Umbilical cord (tissue), 2 donors: ENCODE measurements at places on chromosomes 5 and 9.

DNA sequence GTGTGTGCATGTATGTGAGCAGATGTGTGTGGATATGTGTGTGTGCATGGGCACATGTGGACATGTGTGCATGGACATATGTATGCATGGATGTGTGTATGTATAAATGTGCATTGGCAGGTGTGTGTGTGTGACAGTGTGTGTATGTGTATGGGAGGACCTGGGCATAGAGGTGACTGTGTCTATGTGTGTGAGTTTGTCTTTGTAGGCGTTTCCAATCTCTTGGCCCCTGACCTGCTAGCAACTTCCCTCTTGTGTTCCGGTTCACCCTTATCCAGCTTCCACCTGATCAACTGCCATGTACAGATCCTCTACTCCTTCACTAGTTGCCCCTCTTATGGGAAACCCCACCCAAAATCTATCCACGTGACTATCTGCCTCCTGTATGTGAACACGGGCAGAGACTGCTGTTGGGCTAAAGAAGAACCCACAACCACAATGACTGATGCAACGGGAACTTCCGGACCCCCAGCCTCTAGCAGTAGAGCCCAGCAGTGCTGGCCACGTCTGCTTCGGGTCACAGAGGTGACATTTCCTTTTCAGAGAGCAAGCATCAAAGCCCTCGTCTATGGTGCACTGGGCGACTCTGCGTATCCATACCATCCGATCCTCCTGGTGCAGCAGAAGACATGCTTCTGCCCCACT lies 24.9 kb upstream of the GADD45G start:
- DNase-seq: no peak

DNA sequence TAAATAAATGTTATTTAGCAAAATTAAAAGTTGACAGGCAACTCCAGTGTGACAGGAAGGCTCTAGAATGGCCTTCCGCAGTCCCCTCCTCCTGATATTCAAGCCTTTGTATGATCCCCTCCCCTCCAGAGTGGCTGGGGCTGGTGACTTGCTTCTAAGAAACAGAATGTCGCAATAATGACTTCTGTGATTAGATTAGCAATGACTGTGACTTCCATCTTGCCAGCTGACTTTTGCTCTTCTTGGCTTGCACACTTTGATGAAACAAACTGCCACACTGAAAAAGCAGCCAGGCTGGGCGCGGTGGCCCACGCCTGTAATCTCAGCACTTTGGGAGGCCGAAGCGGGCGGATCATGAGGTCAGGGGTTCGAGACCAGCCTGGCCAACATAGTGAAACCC lies 106.5 kb upstream of the LARP1 start:
- DNase-seq: no peak

- DNase-seq: peak; percentile 64
Observed at GRCh38 chr9:2570615-2571479, 50.7 kb upstream of the VLDLR start.

DNA sequence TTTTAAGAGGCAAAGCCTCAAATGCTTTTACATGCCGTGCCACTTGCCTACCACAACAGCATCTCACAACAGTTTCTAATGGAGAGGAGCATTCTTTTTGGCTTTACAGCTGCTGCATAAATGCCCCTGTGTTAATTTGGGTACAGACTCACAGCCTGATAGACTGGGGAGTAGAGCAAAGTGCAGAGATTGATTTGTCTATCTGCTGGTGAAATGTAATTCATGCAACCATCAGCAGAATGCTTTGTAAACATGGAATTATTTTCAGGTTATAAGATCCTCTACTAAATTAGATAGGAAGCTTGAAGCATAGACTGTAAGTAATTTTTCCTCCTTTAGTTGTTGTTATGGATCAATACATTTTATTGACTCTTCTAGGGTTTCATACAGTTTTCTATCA lies 170.3 kb downstream of the CD180 start:
- DNase-seq: no peak

DNA sequence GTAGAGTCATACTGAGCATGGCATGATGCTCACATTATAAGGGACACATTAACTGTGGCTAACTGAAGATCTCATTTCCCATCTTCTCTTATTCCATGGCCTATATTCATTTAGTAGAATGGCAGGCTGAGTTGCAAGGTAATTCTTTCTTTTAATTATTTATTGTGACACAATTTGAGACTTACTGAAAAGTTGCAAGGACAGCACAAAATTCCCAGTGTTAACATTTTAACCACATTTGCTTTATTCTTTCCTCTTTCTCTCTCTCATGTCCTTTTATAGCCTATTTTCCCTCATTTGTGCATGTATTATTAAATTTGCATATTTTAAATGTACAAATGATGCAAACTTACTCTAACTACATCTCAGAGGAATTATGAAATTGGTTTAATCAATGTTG lies 366.1 kb upstream of the RPS23 start:
- no peak for DNase-seq

GRCh38 chr5:79666758-79667157 lies 22.9 kb upstream of the CMYA5 start:
- no peak for DNase-seq

DNA sequence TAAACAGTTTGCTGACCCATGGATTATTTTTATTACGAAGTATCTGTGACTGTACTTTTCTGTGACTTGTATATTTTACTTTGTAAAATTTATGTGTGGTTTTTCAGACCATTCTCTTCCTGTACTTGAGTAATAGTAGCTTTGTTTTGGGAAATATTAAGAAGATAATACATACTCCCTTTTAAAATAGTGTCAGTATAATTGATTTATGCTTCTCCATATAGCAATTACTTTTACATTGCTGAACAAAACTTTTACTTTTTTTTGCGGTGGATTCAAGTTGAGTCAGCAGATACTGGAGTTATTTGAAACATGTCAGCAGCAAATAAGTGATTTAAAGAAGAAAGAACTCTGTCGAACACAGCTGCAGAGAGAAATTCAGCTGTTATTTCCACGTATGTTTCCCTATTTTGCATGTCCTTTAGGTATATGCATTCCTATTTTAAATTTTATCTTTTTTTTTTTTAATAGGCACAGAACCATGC lies 28.4 kb downstream of the TENT2 start:
- no peak for DNase-seq

DNA sequence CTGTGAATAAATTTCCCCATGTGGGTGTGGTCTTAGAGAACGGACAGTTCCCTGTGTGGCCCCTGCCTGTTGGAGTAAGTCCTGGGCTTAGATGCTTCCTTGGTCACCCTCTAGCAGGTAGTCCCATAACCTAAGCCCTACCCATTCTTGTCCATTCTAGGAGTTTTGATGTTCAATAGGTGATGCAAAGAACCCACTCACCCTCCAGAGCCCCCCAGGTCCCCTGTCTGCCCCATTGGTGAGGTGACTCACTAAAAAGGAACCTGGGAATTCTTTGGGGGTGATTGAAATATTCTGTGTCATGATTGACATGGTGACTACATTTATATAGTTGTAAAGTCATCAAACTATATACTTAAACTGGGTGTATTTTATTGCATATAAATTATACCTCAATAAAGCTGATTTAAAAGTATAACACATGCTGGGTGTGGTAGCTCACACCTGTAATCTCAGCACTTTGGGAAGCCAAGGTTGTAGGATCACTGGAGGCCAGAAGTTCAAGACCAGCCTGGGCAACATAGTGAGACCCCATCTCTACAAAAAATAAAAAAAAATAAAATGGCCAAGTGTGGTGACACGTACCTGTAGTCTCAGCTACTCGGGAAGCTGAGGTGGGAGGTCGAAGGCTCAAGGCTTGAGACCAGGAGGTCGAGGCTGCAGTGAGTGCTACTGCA lies 20.8 kb upstream of the GTF3C5 start:
- DNase-seq: no peak
